ENCODE measurements at places on chromosomes 2 and 18.

DNA sequence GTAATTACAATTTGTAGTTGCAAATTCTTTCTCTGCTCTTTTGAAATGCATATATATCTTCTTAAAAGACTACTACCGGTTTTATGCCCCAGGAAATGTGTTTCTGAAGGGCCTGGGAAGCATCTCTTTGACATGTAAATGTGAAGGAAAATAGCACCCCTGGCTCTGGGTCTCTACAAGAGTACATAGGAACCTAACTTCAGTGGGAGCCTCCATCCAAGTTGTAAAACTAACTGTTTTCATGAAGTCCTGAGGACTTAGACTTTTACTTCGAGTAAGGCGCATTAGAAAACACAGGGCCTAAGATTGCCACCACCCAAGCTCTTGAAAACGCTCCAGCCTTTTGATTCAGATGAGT lies 99.4 kb downstream of the CBLN2 start:
- DNase-seq, result no peak

- no peak for DNase-seq
Measured at GRCh38 chr2:219783359-219783975, 156.0 kb downstream of the SLC4A3 start.

- DNase-seq, result no peak
Measured at GRCh38 chr2:176293334-176293733, 24.1 kb downstream of the MTX2 start.

- DNase-seq, result no peak
Measured at GRCh38 chr2:105537466-105537865, 138.6 kb upstream of the FHL2 start.

GRCh38 chr2:16302431-16303272 lies 362.3 kb downstream of the MYCN start:
- no peak for DNase-seq

DNA sequence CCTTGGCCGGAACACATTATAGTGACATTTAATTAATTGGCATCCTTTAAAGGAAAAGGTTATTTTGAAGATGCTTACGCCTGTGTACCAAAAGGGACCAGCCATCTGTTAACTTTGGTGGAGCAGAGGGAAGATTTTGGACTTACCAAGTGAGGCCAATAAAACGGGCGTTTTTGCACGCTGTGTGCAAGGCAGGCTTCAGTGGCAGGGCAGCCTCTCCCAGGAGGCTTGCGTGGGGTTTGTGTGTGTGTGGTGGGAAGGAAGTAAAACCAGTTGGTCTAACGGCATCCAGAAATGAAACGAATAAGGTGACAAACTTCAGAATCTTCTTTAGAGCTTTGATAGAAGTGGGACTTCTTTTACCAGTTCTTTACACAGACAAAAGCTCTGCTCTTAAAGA lies 191.7 kb downstream of the PRKCE start:
- no peak for DNase-seq

DNA sequence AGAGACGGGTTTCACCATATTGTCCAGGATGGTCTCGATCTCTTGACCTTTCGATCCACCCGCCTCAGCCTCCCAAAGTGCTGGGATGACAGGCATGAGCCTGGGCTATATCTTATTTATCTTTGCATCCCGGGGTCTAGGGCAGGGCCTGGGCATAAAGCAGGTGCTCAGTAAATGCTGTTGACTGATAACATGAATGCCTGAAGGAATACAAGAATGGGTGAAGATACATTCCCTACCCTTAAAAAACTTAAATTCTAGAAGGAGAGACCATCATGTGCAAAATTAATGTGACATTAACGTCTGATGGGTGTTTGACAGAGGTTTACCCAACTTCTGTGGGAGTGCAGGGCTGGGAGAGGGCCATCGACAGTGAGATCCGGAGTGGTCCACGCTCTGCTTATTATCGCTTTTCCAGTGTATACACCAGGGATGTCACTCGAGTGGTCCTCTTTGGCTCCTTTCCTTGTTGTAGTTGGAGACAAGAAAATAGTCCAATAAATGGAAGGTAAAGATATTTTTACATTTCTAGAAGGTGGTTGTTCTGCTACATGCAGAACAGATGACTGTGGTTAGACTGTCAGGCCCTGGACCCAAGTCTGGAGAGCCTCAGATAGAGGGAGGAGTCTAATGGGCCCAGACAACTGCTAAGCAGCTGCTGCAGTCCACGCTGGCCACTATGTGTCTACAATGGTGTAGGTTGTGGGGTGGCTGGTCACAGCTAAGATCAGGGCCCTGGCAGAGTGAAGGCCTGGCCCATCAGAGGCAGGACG lies 131.7 kb downstream of the MYCN start:
- DNase-seq, result no peak

GRCh38 chr18:58026395-58026794 lies 17.6 kb upstream of the NEDD4L start:
- no peak for DNase-seq

DNA sequence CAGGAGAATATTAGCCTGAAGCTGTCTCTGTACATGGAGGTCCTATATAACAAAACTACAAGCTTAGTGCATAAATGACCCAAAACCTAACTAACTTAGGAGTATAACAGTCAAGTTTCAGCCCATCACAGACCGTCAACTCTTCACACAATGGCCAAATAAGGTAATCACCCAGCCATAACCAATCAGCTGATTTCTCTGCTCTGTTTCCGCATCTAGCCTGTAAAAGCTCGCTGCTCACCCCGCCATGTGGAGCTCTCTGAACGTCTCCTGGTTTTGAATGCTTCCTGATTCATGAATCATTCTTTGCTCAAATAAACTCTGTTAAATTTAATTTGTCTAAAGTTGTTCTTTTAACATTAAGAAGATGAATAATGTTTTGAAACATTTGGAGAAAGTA lies 593.6 kb downstream of the TMX3 start:
- no peak for DNase-seq

DNA sequence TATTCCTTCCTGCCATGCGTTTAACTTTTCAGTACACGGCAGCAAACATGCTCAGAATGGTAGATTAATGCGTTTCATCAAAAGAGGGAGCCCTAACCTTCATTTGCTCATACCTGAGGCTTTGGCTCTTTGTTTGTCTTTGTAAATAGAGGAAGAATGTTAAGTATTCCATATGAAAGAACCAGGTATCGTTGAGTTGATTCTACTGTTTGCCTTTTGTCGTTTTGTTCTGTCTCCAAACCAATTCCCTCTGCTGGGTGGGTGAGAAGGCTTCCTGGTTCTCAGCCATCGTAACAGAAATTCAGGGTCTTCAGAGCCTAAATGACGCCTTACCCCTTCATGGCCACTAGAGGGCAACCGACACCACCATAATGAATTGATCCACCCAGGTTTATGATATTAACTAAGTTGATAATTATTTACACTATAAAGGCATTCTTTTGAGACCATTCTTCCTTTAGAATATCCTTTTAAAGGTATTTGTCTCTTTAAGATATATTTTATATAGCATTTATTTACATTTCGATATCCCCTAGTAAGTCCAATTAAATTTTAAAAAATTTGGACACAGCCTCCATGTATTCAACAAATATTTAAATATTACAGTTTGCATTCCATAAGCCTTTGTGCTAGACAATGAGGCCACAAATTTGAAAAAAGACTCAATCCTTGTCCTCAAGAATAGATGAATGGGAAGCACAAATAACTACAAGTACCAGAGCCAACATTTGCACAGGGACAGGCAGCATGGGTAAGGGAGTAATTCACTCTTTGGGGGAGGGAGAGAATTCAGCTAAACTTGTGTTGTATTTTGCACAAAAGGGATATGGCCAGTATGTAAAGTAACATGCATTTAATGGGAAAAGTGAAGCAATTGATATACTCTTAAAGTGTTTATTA lies 48.1 kb downstream of the TIMM21 start:
- DNase-seq, result no peak

DNA sequence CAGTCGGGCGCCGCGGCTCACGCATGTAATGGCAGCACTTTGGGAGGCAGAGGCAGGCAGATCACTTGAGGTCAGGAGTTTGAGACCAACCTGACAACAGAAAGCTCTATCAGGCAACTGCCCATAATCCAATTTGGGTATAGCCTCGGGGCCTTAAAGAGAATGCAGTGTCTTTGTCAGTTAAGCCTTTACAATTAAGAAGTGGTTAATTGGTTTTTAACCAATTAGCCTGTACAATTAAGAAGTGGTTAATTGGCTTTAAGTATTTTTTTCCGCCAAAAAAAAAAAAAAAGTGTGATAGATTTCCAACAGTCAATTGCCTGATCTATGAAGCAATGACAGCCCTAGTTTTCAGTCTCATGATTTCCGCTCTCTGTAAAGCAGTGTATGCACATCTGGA lies 74.6 kb upstream of the NARS1 start:
- no peak for DNase-seq

GRCh38 chr2:42504364-42505230 lies 10.8 kb upstream of the KCNG3 start:
- DNase-seq, result no peak

GRCh38 chr2:198374375-198375082 lies 570.1 kb downstream of the PLCL1 start:
- peak; percentile 5 for DNase-seq

DNA sequence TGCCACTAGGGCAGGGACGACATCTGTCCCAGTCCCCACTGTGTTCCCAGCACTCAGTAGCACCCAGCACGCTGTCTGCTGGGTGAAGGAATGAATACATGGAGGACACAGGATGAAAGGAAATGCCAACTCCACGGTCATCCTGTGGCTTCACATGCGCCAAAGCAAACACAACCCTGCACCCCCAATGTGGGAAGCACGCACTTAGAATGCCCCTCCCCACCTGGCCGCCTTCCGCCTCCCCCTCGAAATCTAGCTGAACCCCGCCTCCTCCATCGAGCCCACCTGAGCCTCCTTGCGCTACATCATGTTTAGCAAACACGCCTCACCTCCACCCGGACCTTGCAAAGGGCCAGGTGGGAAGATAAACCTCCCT lies 33.9 kb downstream of the ADCY3 start:
- no peak for DNase-seq

DNA sequence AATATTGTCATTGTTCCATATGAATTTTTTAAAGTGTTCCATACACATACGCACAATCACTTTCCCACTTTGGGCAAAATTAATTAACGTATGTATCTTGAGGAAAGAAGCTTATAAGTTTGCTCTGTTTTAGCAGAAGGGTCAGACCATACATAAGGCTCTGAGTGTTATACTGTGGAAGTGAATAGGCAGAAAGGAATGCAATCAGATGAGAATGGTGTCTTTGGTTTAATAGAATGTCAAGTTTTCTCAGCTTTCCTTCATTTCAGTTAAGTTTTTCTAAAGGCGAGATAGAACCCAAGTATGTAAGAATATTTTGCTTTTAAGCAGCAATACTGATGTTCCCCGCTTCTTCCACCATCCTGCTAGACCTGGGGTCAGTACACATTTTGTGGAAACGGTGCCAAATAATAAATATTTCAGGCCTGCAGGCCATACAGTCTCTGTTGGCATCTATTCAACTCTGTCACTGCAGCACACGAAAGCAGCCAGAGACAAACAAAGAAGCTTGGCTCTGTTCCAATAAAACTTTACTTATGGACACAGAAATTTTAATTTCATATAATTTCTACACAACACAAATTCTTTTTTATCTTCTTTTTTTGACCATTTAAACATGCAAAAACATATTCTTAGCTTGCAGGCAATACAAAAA lies 100.6 kb downstream of the UPP2 start:
- DNase-seq, result peak; percentile 26

DNA sequence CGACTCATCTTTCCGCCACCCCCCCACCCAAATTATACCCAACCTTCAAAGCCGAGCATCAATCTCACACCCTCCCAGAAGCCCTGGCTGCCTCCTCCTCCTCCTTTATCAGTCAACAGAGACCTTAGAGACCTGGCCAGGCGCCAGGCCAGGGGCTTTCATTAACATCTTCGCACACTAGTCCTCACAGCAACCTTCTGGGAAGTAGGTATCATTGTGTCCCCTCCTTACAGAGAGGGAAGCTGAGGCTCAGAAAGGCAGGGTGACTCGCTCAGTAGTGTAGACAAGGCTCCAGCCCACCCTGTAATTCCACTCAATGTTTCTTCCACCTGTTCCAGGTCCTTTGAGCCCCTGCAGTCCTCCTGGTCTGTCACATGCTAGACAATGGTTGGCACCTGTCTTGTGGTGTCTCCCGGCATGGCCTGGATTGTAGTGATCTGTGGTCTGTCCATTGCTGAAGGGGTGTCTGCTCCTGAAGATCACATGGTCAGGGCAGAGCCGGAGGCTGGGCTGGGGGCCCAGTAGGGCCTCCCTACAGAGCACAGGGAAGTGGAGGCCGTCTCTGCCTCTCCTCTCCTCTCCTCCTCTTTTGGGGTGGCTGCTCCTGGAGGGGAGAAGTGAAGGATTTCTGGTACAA lies 36.0 kb downstream of the KLHL29 start:
- DNase-seq, result no peak

DNA sequence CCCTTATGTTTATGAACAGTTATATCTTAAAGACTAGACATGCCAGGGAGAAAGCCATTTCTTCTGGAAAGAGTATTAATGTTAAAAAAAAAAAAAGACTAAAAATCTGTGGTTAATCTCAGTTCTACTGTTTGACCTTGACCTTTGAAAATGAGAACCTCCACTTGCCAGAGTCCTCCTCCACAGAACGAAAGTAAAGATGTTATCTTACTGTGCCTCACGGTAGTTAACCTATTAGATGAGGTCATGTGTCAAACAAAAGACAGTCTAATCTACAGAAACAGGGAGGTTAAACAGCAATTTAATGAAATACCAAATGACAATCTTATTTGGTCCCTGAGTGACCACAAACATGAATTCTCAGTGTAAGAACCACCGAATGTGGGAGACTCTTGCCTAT lies 51.2 kb downstream of the SLC14A2 start:
- DNase-seq, result no peak

DNA sequence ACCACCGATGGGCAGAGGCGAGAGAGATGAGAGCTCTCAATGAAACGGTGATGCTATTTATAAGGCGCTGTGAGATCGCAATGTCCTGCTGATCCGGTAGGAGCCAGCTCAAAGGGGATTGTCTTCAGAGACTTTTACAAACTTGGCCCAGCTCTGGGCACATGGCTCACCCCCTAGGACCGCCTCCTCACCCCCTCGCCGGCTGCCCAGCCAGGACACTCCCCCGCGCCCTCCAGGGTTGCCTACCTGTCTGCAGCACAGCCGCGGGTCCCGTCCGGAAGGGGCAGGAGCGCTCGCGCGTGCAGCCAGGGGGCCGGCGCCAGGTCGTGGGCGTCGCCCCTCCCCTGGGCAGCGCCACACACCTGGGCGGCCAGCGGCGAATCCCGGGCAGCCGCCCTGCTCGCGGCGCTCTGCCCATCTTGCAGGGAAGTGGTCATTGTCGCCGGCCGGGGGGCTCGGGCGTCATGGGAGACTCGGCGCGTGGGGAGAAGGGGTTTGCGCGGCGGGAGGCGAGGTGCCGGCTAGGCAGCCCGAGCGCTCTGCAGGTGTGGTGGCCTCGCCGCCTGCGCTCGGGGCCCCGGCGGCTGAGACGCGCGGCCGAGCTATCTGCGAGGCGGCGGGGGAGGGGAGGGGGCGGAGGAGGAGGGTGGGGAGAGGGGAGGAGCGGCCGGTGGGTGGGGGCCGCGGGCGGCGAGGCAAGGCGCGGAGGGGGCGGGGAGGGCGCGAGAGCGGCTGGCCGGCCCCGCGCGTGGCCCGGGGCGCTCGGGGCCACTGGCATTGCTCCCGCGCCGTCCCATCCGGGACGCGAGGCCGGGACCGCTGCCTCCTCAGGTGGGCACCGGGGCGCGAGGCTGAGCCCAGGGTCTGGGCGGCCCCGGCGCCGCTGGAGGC lies at the start of gene GRB14:
GRB14 (minus strand) TSS at position 610 of the 891 bp plus-strand sequence; CDS start at position 437, 173 bp downstream.
- peak; percentile 20 for DNase-seq
